ENCODE measurements at places on chromosomes 1 and 21.

DNA sequence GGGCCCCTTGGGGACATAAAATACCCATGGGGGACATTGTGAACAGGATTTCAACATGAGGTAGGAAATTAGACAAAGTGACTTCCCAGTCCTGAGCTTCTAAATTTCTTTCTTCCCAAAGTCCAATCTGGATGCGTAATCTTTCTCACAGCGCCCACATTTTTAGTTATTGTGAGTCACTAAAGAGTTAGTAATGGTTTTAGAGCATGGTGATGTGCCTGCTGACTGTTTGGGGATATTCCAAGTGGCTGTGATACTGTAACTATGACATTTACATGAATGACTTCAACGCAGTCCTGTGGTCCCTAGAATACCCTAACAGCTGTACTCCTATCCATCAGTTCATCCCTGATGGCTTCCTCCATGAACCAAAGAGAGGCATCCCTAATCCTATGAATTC lies 224.0 kb upstream of the COA6 start:
- DNase-seq: no peak

GRCh38 chr1:229562686-229563085 lies 4.2 kb upstream of the ABCB10 start:
- DNase-seq: no peak

GRCh38 chr1:58779801-58780382 lies 4.0 kb downstream of the JUN start:
- DNase-seq: peak; percentile 59

GRCh38 chr1:58901008-58901407 lies 117.2 kb upstream of the JUN start:
- no peak for DNase-seq

DNA sequence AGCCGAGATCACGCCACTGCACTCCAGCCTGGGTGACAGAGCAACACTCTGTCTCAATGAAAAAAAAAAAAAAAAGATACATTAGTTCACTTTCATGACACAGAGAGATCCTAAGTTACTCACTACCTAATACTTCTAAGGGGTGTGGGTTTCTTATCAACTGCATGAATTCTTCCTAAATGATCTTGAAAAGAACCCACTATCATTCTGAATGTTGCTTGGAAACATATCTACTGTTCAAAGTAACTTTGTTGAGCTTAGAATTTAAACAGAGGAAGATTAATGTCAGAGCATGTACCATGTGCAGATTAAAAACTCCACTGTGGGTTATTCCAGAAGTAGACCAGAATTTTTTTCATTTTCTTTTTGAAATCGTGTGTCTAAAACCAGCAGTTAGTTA lies 241.5 kb downstream of the LTN1 start:
- DNase-seq: no peak

GRCh38 chr1:226525750-226526149 lies 22.8 kb upstream of the STUM start:
- DNase-seq: no peak

GRCh38 chr1:67166196-67166595 lies at the start of gene IL23R:
TSS of gene IL23R (plus strand) at chr1:67166454. CDS start at chr1:67168121, 1,667 bp downstream.
- no peak for DNase-seq

DNA sequence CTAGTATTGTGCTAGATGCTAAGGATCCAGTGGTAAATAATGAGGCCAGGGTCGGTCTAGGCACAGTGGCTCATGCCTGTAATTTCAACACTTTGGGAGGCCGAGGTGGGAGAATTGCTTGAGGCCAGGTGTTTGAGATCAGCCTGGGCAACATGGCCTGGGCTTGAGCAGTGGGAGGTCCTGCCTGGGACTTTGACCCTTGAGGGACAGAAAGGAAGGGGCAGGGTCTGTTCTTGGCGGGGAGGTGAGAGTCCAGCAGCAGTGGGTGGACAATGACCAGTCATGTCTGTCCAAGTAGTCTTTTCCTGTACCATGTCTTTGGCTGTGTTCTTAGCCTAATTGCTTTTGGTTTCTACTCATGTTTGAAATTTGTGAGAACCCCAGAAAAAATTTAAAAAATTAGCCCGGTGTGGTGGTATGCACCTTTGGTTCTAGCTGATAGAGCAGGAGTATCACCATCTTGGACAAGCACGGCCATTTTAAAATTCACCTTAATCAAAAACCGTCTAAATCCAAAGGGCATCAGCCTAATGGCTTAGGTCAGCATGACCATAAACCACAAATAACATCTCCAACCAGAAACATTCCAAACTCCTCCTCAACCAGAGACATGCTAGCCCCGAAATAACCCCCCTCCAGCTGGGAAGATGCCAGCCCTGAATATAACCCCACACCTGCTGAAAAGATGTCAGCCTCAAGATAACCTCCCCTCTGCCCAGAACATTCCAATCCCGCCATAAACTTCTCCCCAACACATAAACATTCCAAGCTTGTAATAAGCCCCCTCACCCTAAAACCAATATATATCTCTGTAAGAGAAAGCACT lies 6.8 kb upstream of the AK2 start:
- DNase-seq: no peak

- DNase-seq: peak; percentile 90
These were observed 8.1 kb upstream of the TRAF3IP3 start for GRCh38 chr1:209747580-209748262.

- no peak for DNase-seq
These were observed 8.0 kb downstream of the TNFRSF9 start for GRCh38 chr1:7932524-7933138.

DNA sequence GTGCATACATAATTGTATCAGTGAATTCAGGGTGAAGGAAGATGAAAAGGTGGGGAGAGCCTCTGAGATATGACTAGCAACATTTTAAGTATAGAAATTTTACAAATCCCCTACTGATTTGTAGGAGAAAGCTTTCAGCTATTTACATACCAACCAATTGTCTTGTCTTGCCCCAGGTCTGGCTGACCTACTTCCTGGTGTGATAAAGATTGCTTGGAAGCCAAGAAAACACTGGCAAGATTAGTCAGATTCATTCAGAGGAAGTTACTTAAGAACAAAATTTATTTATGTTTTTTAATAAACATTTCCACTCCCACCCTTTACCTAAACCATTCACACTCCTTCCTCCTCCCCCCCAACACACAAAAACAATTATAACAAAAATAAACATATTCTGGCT lies 17.5 kb downstream of the PTGS2 start:
- DNase-seq: no peak

DNA sequence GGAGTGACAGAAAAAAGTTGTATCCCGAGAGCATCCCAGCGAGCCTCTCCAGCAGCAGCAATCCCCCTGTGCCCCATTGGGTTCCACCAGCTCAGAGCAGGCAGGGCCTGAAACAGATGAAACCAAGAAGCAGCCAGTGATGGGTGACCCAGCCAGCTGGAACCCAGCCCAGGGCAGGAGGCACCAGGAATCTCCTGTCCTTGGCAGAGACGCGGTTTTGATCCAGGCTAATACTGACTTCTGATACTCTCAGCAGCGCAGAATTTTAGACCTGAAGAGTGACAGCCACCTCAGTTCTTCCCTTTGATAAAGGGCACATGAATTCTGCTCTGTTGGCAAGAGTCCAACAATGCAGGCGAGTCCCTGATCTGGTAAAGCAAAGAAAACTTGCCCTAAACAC lies 11.4 kb upstream of the OLIG1 start:
- DNase-seq: no peak

DNA sequence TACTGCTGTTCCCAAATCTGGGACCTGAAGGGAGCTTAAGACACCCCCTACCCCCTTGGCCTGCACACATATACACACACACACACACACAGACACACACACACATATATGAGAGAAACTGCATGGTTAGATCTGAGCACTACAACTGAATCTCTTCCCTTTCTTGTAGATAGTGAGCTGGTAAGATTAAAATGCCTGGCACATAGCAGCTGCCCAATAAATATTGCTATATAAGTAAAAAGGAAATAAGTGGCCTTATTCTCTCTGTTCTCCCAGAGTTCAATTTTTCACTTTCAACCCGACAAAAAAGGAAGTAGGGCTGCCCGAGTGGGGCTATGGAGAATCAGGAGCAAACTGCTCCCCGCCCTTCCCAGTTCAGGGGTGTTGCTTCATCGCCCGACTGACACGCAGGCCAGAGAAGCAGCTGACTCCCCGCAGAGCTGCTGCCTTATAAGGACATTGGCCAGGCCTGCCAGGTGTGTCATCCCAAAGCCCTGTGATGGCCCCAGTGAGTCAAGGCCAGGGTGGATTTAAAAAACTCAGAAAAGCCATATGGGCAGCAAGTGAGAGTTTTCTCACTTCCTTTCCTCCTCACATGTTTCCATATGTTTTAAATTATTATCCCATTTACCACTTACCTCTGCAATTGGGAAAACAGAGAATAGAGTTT lies 106.5 kb upstream of the SLC44A3 start:
- DNase-seq: peak; percentile 92
